ENCODE measurements at places on chromosomes 2 and 18. TPM values are rescaled to one million over a fixed set of nuclear protein-coding genes. Genes with fewer than 3 reads are reported as not detected.

- DNase-seq, result no peak
These were observed 723.7 kb downstream of the DCDC2C start for GRCh38 chr2:4427083-4427482.

DNA sequence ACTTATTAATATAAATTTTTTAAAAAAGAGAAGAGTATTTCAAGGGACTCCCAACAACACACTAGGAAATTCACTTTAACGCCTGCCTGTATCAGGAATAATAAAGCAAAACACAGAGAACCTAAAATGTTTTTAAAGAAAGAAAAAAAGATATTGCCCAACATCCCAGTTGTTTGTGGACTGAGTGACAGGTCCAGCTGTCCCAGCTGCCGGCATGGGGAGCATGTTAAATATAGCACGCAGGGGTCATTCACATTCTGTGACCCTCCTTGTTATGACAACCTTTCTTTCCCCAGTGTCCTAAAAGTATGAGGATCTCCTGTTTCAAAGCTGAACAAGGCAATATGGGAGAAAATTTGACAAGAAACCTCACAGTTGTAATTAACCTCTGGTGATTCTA is 4.4 kb downstream of the KLHL41 start:
- DNase-seq, result peak; percentile 94

GRCh38 chr18:48252525-48252924 is 156.7 kb downstream of the ZBTB7C start:
- DNase-seq, result no peak

DNA sequence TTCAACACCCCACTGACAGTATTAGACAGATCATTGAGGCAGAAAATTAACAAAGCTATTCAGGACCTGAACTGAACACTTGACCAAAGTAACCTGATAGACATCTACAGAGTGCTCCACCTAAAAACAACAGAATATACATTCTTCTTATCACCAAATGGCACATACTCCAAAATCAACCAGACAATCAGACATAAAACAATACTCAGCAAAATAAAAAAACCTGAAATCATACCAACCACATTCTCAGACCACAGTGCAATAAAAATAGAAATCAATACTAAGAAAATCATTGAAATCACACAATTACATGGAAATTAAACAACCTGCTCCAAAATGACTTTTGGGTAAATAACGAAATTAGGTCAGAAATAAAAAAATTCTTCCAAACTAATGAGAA is 15.8 kb downstream of the PFN4 start:
- no peak for DNase-seq

SLC35F5 gene
- total RNA-seq, result 125 TPM

KIAA2012 gene
- not detected for total RNA-seq

DNA sequence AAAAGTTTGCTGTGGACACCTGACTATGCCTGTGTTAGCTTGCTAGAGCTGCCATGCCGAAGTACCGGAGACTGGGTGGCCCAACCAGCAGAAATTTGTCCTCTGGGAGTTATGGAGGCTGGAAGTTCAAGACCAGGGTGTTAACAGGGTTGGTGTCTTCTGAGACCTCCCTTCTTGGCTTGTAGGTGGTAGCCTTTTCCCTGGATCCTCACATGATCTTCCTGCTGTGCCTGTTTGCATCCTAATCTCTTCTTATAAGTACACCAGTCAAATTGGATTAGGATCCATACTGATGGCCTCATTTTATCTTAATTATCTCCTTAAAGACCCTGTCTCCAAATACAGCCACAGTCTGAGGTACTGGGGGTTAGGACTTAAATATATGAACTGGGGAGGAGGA is 845 bp downstream of the TMEM177 start:
- no peak for DNase-seq

DNA sequence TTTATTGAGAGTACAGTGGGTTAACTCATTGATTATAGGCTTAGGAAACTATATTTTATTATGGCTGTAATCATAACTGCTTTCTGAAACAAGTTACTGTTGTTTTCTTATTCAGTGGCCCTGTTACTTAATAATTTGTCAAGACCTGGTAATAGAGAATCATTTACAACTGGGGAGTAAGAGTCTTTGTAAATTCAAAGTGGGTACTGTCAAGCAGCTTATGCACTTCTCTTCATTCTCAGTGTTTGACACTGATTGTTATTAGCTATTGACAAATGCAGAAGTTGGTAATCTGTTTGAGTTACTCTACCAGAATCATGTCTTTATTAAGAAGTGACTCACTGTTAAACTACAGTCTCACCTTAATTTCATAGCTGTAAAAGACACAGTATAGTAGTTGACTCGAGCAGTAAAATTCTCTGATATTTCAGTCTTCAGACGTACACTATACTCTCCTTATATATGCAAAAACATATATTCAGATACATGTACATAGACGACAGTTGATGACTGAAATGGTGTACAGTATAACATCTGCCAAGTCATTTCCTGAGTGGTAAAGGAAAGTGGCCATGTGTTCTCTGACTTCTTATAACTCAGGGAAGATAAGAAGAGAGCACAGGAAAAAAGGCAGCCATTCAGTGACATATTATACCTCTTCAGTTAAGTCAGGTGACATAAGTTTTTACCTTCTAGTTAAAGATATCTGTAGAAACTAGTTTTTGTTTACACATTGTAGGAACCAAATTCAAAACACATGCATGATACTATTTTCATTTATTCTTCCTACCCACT is 36.0 kb upstream of the TTC27 start:
- no peak for DNase-seq

LINC00305 gene
- total RNA-seq, result not detected

All from myocyte (in vitro differentiated cells).